Panc1 (cell line): ENCODE measurements at places on chromosomes 16 and 17. TPM values are rescaled to one million over a fixed set of nuclear protein-coding genes. Genes with fewer than 3 reads are reported as not detected.

DNA sequence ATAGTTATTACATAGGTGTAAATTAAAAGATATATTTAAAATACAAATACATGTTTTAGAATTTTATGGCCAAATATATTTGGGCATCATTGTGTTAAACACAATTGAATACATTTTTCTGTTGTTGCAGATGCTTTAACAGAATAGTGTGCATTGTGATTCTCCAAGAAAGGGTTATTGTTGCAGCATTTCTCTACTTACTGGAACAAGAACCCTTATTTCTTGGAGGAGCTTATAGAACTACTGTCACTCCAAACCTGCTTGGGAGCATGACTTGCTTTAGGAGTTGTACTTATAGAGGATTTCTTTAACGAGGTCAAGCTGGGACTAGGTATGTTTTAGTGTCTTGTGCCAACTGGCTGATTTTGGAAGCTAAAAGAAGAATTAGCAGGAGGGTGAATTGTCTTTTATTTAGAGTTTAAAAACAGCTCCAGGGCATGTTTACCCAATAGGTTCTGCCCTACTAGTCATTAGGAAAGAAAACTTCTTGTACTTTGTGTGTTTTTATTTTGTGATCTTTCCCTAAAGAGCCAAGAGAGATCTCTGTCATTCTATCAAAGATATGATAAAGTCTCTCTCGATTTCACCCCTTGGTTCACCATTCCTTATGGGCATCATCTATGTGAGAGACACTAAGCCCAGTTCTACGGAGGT, 279.8 kb upstream of the SALL1 start:
- DNase-seq, result no peak

DNA sequence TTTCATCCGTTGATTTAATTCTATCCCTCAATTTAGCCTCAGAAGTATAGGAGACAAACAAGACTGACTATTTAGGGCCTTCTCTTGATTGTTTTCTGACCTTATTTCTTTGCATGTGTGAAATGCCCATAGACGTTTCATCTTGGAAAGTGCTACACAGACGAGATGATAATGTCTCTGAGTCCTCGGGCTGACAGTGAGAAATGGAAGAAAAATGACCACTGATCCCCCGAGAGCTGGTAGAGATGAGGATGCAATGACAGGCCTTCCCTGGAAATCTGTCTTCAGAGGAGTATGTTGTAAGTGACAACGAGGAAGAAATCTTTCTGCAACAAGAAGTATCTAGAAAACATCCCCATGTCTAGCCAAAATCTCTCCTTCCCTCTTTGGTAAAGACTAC, 522.9 kb downstream of the HAPSTR1 start:
- DNase-seq, result no peak

- DNase-seq, result no peak
Observed at GRCh38 chr17:79829004-79829403, 10.2 kb downstream of the CBX4 start.

ARMC7 gene
- 48.7 TPM for total RNA-seq

DNA sequence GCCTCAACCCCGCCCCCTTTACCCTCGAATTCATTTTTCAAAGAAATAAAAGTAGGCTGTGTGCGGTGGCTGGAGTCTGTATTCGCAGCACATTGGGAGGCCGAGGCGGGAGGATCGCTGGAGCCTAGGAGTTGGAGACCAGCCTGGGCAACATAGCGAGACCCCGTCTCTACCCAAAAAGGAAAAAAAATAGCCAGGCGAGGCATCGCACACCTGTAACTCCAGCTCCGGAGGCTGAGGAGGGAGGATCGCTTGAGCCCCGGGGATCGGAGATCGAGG, 671 bp upstream of the TOP2A start:
- DNase-seq, result no peak

CUEDC1 gene
- 103 TPM for total RNA-seq

DNA sequence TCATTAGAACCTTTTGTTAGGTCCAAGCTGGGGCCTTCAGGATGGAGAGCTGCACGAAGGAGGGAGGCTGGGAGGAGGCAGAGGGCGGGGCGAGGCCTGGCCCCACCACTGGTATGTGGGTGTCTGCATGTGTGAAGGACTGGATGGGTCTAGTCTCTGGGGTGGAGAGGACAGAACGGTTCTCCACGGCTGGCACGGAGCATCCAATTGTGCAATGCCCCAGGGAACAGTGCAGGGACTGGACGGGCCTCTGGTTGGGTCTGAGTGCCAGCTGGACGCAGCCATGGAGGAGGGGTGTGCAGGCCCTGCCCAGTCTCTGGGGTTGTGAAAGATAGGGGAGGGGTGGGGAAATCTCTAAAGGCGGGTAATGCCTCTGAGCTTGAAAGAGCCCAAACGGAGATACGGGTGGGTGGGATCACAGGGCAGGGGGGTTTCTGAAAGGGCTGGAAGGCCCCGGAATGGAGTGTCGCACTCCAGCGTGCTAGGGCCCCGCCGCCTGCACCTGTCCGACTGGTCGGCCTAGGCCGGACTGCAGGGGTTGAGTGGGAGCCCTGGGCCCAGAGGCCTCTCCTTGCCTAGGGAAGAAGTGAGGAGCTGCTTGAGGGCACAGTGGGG, 1.6 kb downstream of the PPL start:
- DNase-seq, result no peak

- no peak for DNase-seq
Observed at GRCh38 chr16:19708296-19709205, 9.5 kb downstream of the KNOP1 start.

DNA sequence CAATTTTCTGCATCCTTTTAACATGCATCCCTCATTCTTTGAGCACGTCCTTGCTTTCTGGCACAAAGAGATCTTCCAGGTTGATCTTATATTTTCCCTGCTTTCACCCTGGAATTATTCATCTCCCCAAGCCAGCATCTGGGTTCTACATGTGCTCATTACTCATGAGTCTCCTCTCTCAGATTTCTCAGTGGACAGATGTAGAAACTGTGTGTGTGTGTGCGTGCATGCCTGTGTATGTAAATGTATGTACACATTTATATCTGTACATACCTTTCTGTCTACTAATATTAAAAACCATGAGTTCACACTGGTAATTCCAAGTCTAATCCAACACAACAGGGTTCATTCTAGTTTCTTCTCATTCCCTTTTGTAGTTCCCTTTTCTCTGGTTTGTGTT, 41.9 kb upstream of the NSRP1 start:
- DNase-seq, result no peak

MRPL58 gene
- 55.2 TPM for total RNA-seq

GRCh38 chr16:54402270-54402669, 115.7 kb upstream of the IRX3 start:
- no peak for DNase-seq

DNA sequence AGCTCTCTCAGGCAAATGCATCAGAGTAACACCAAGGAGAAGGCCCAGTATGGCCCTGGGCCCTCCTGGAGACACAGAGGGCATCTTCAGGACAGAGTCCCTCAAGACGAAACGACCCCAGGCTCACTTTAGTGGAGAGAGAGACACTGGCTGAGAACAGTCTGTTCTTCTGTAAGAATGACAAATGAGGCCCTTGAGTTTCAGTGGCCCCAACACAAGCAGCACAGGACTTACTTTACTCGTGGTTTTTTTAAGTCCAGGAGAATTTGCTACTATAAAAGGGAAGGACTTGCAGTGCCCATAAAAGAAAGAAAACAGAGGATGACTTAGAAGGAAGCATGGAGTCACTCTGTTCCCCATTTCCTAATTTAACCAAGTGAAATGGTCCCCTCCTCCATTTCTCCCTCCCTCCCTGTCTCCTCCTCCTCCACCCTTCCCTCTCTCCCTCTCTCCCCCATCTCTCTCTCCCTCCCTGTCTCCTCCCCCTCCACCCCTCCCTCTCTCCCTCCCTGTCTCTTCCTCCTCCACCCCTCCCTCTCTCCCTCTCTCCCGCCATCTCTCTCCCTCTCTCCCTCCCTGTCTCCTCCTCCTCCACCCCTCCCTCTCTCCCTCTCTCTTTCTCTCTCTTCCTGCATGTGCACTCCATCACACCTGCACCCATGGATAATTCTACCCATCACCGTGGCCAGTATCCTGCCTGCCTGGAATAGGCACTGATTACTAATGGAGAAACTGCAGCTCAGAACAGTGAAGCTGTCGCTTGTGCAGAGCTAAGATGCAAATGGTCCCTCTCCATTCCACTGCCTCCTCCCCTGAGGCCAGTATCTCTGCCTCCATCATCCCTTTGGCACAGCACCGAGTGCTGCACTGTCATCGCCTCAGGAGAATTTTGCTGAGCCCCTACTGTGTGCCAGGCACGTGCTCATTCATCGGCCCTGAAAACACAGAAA, 47.3 kb upstream of the RBFOX3 start:
- DNase-seq, result no peak

- no peak for DNase-seq
Observed at GRCh38 chr16:1614456-1615102, 2.4 kb downstream of the CRAMP1 start.

DNA sequence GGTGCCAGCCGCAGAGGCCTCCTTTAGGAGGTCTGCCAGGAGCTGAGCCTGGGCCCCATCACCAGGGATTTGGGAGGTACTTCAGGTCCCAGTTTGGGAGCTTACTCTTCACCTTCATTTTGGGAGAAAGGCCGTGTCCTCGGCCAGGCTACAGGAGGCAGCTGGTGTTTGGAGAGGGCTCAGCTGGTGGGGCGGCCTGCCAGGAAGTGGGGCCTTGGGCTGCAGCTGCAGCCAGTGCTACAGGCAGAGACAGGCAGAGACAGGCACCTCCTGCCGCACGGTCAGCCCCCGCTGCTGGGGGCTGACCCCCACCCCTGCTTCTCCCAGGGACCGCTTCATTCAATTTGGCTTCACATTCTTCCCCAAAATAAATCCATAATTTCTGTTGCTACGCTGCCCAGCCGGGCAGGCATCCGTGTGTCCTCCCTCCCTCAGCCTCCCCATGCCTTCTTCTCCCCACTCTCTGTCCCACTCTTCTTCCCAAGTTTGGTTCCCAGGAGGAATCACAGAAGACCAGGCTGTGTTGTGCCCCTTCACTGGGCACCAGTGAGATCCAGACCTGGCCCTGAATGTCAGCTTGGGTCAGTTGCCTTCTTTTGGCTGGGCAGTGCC, 6.1 kb downstream of the TMEM235 start:
- DNase-seq, result no peak

DNA sequence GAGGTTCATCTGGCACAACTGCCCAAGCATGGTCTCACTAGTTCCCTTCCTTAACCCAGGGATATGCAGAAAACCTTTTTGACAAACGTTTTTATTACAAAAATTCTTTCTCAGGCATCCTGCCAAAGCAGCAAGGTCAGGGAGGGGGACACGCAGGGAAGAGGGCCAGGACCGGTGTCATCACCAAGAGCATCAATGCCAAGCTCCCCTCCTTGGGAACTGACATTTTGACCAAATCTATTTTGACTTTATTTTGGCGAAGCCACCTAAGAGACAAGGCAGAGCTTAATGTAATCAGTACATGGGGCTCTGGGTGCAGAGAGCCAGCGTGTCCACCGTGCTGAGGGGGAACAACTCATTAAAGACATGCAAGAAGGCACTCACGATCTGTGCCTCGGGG, 265.2 kb downstream of the CBLN1 start:
- no peak for DNase-seq

- no peak for DNase-seq
Observed at GRCh38 chr17:20992416-20992815, 50.4 kb downstream of the USP22 start.

DNA sequence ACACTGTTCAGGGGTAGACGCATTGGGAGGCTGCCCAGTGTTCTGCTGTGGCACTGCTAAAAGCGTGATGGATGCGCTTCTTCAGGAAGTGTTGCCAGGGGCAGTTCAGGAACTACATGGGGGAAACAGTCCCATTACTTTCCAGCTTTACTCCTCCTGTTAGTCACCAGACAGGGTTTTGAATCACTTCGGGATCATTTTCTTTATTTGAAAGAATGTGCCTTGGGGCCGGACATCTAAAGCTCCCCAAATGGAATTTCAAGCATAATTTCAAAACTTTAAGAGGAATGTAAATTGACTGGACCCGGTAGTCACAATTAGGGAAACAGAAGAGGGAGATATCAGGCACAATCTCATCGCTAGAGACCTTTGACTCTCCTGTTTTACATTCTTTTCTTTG, 1.3 kb upstream of the KRTAP2-1 start:
- no peak for DNase-seq

CLDN9 gene
- total RNA-seq, result 1.6 TPM

GRCh38 chr17:79252886-79253285, 178.3 kb downstream of the ENGASE start:
- no peak for DNase-seq

DNA sequence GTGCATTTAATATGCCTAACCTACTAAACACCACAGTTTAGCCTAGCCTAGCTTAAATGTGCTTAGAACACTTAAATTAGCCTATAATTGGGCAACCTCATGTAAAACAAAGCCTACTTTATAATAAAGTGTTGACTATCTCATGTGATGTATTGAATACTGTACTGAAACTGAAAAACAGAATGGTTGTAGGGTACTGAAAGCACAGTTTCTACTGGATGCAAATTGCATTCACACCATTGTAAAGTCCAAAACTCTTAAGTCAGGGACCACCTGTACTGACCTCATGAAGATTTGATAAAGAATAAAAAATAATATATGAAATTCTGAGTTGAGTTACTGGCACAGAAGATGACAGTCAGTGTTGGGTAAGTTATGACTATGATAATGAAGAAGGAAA, 625.4 kb upstream of the SOX9 start:
- no peak for DNase-seq

GRCh38 chr17:37358098-37358829, 17.5 kb upstream of the C17orf78 start:
- DNase-seq, result no peak

- no peak for DNase-seq
Observed at GRCh38 chr16:49883076-49884014, 27.4 kb upstream of the ZNF423 start.

- DNase-seq, result no peak
Observed at GRCh38 chr16:81652798-81653505, 126.1 kb upstream of the PLCG2 start.

- DNase-seq, result no peak
Observed at GRCh38 chr17:72351884-72352346, 231.1 kb downstream of the SOX9 start.

DNA sequence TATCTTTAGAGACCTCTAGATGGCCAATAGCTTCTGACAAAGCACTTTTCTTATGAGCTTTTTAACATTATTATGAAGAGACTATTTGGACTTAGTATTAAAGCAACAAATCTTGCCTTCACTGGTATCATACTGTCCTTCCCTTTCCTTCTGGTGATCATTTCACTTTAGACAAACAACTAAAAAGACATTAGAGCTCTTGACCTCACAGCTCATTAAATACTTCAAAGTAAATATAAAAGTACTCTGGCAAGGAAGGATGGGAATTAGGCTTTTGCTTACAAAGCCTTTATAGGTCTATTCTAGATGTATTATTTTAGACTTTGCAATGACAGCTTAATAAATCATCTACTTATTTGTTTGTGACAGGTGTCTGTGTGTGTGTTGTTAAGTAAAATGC, 11.1 kb downstream of the STXBP4 start:
- DNase-seq, result no peak

- DNase-seq, result no peak
Observed at GRCh38 chr17:57201481-57201880, 54.8 kb upstream of the MSI2 start.

FOXC2 gene
- 14.9 TPM for total RNA-seq

DNA sequence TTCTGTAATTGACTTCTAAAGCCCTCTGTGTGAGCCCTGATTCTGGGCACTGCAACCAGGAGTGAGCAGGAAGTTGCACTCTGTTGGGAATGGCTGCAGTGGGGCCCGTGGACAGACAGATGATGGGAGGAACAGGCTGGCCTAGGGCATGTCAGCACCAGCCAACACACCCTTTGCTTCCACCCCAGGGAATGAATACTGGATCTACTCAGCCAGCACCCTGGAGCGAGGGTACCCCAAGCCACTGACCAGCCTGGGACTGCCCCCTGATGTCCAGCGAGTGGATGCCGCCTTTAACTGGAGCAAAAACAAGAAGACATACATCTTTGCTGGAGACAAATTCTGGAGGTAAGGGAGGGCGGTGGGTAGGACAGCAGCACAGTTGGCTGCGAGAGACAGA, 10.8 kb upstream of the LPCAT2 start:
- DNase-seq, result no peak
